ENCODE measurements at places on chromosomes 2 and 18.

- DNase-seq = no peak
These were observed 3.0 kb downstream of the MBOAT2 start for GRCh38 chr2:9000442-9000841.

DNA sequence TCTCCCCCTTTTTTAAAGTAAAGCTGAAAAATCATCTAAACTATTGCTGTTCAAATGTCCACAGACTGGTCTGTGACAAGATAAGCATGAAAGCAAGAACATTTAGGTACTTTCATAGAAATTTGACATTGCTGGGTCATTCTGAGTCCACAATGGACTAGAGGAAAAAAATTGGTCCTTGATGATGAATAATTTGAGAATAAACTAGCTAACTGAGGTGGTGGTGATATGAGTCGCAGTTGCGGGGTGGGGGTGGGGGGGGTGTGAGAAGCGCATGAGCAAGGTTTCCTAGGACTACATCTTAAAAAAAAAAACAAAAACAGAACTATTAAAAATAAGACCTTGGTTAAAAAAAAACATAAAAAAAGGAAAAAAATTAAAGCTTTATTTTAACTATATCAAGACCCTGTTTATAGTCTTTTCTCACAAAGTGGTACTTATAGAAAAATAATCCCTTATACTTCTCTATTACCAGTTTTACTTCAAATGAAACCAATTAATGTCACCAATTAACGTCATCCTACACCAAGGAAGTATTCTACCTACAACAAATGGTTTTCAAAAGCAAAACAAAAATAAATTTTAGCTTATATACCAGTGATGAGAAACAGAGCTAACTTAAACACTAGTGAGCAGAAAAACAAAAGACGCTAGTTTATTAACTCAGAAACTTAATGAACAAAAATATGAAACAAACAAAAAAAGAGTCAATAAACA lies 88.1 kb downstream of the ASXL2 start:
- DNase-seq = no peak

- no peak for DNase-seq
These were observed 4.4 kb upstream of the KLHL29 start for GRCh38 chr2:23380562-23381065.

- no peak for DNase-seq
These were observed 410.4 kb downstream of the MEIS1 start for GRCh38 chr2:66845307-66845706.

GRCh38 chr18:7325126-7325430 lies 94.2 kb downstream of the LRRC30 start:
- no peak for DNase-seq

All from SIG-M5 (cell line).